Epithelial cell of esophagus (primary cell): ENCODE measurements at places on chromosomes 4 and X.

DNA sequence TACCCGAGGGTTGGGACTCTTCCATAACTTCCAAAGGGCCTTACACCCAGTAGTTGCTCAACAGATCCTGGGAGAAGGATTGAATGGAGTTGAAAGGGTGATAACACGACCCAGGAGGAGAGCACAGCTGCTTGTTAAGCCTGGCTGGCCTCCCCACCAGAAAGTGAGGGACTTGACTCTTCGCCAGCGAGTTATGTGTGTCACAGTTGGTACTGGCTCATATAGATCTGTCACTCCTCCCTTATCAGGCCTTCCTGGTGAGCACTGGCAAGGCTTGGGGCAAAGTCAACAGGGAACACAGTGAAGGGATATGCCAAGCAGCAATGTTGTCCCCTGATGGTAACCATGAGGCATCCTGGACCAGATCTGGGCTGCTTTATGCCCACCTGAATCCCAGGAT, 35.8 kb downstream of the APLN start:
- no peak for DNase-seq

- no peak for DNase-seq
Measured at GRCh38 chrX:155997436-155997835, at the start of gene IL9R. TSS of gene IL9R (plus strand) at chrX:155997696. CDS start at chrX:155997760, 64 bp downstream.

- DNase-seq = no peak
Measured at GRCh38 chr4:99648321-99648720, 9.3 kb downstream of the C4orf54 start.

- peak; percentile 1 for DNase-seq
Measured at GRCh38 chrX:9231491-9231890, 197.6 kb upstream of the FAM9B start.

DNA sequence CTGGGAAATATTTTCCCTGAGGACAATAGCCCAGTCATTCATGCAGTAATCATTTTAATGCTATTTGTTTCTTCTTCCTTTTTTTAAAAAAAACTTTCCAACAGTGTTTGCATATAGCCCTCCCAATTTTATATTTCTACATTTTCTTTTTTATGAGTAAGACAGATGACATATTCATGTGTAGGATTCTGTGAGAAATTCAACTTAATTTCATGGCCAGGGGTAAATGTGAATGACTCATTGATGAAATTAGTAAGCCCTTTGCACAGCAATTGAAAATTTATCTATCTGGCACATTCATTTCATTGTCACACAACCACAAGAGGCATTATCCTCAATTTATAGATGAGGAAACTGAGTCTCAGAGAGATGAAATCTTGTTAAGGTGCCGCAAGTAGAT, 13.7 kb upstream of the SMIM20 start:
- DNase-seq = no peak

- peak; percentile 1 for DNase-seq
Measured at GRCh38 chr4:125432078-125432477, 117.3 kb downstream of the FAT4 start.

DNA sequence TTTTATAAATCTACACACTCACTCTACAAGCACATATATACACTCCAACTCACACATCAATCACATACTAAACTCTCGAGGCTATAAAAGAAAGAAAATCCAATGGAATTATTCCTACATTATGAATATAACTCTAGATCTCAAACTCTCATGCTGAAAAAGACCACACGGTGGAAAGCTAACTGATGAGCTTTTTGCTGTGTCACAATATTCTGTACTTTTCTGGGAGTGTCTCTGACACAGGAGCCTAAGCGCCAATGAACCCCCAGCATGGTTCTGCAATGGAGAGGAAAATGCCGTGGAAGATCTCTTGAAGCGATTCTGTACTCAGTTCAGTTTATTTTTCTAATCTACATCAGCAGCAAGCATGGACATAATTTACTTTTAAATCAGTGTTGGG, 124.2 kb upstream of the ETNPPL start:
- DNase-seq = no peak

GRCh38 chr4:6909113-6909969, at the start of gene TBC1D14:
TSS of gene TBC1D14 (plus strand) at chr4:6909826. CDS start at chr4:6923390, 13,564 bp downstream.
- DNase-seq = peak; percentile 90

DNA sequence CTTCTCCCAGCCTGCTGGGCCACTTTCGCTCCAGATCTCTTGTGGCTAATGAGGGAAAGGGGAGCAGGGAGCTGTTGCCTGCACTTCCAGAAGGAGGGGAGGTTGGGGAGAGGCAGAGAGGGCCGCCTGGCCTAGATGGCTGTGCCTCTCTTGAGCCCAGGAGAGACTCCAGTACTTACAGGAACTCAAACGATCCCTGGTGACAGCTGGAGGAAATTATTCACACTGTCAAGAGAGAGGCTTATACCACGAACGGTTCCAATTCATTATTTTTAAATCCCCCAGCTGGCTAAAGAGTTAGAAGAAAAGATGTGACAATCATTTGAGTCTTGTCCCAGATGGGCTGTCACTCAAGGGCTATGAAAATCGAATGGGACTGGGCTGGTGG, 96.1 kb downstream of the PHKA2 start:
- DNase-seq = no peak

GRCh38 chr4:8917868-8918783, 46.5 kb upstream of the HMX1 start:
- peak; percentile 34 for DNase-seq

GRCh38 chr4:112704991-112705845, 68.3 kb downstream of the LARP7 start:
- peak; percentile 74 for DNase-seq

DNA sequence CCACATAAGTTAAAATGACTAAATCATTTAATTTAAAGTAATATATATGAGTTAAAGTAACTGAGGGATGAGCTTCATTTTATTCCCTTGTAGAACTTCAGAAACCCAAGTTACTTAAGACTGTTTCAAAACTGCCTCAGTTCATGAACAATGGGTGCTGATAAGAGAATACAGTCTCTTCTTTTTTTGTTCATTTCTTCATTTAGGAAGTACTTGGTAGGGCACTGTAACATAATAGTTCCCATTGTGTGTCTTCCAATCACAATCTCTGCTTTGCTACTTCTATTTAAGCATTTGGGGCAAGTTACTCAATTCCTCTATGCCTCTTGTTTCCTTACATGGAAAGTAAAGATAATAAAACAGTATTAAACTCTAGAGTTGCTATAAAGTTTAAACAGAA, 50.4 kb downstream of the HHIP start:
- DNase-seq = no peak

DNA sequence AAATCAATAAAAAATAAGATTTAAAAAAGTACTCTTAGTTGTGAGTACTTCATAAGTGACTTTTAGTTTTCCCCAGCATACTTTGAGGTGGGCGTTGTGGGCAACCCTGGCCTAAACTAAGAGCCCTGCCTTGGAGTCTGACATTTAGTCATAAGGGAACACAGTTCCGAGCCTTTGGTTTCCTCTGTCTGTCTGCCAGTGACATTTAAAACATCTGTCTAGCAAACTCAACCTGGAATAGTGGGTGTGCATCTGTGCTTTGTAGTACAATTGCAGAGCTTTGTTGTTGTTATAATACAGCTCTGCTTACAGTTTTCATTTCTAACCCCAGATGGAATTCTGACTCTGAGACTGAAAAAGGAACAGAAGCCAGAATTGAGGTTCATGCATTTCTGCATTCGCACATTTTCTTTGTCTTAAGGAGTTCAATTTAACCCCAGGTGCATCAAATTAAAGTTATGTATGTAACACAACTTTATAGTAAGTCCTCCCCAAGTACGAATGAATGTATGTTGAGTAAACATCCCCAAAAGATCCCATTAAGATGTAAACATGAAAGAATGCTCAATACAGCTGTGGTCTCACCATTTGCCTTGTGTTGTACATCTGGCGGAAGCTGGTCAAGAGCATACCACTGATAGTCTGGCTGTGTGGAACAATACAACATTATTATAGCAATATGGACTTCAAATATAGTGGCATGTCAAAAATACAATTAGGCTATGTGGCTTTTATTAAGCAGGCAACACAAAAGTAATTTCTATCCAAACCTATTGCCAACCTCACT, 25.9 kb downstream of the TNIP3 start:
- DNase-seq = no peak

DNA sequence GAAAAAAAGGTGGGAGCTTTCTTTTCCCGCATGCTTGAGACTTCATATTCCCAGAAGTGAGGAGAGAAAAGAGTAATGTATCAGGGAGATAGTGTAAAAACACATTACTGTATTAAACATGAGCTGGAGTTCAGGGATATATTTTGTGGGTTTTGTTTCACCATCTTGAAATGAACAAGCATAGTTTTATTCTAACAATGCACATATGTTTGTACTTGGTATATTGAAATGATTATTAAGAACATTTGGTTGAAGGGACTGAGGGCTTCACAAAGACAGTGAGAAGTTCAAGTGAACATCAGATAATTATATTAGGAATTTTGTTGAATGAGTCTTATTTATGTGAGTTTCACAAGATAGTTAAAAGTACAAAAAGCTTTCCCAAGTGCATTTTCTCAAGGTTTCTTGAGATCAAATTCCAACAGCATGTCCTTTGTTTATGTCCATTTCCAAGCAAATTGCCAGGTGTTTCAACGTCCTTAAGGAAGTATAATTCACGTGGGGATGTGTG, 368.8 kb downstream of the ANKRD50 start:
- DNase-seq = no peak

- no peak for DNase-seq
Measured at GRCh38 chr4:145988628-145989027, 50.0 kb upstream of the ZNF827 start.

DNA sequence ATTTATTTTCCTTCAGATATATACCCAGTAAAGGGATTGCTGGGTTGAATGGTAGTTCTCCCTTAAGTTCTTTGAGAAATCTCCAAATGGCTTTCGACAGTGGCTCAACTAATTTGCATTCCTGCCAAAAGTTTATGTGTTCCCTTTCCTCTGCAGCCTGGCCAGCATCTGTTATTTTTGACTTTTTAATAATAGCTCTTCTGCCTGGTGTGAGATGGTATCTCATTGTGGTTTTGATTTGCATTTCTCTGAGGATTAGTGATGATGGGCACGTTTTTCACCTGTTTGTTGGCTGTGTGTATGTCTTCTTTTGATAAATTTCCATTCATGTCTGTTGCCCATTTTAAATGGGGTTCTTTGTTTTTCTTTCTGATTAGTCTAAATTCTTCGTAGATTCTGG, 375.2 kb downstream of the UBE2NL start:
- no peak for DNase-seq
